ENCODE measurements at places on chromosomes 2 and 18.

DNA sequence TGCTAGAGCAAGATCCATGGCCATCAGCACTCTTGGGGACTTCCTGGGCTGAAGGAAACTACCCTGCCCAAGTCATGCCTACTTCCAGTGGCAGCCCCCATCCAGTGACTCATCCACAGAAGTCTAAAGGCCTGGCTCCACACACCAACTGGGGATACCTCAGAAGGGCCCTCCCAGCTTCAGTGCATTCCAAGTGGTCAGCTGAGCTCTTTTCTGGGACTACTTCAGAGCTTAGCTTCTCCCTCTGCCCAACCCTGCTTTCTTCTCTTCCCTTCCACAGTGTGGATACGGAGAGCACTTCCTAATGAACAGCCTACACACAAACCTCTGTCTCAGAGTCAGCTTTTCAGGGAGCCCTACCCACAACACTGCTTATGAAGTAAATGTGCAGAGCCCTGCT is 66.5 kb downstream of the CLHC1 start:
- DNase-seq, result no peak

DNA sequence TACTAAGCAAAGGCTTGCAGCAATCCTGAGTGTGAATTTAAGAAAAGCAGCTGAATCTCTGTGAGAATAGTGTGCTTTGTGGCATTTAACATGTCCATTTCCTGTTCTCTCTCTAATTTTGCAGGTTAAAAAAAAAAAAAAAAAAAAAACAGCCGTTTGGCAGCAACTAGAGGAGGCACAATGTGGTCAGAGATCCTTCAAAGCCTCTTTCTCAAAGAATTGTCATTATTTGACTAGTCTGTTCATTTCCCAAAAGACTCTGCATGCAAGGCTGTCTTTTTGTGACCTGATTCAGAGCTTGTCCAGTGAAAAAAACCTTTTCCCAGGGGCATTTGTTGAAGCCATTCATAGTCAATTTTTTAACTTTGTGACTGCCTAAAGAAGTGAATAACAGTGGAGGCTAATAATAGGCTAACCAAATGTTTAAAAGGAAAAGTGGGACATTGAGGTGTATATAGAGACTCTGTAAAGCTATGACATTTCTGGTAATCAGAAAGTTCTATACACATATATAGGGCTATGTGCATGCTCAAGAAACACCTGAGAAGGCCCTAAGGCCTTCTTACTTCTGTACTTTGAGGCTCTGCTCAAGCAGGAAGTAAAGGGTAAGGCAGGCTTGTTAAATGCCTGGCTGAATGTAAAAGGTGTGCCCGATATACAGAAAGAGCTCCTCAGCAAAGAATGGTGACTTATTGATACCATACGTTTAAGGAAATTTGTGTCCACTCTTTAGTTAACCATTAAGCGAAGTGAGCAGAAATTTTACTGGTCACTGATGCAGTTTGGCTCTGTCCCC is 289.6 kb upstream of the RAB6C start:
- DNase-seq, result no peak

- no peak for DNase-seq
Observed at GRCh38 chr2:72292433-72292832, 144.8 kb upstream of the CYP26B1 start.

GRCh38 chr2:30230497-30231211 is 680 bp upstream of the LBH start:
- DNase-seq, result no peak

Measured in CD4-positive, alpha-beta T cell treated with Interleukin-6 at 100 ng/mL for 8 hours (primary cell).